ENCODE measurements at places on chromosomes 16 and 17.
A peak's percentile ranks its signal among the peaks of the same experiment; 100 is the strongest.

DNA sequence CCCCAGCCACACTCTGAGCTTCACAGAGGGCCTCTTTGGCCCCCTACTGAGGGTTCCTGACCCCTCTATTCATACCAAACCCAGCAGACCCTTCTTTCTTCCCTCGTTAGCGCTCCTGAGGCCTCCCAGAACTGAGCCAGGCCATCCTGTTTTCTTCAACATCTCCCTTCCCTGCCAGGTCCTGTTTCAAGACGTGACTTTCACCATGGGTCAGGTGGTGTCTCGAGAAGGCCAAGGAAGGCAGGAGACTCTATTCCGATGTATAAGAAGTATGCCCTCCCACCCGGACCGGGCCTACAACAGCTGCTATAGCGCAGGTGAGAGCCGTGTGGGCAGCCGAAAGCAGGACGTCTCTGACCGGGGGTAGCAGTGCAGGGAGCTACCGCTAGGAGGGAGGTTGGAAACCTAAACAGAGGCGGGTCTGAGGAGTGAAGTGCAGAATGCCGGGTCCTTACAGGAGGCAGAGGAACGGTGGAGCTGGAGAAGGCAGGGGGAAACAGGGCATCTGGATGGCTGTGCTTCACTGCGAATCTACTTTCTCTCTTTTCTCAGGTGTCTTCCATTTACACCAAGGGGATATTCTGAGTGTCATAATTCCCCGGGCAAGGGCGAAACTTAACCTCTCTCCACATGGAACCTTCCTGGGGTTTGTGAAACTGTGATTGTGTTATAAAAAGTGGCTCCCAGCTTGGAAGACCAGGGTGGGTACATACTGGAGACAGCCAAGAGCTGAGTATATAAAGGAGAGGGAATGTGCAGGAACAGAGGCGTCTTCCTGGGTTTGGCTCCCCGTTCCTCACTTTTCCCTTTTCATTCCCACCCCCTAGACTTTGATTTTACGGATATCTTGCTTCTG, 1.3 kb upstream of the SENP3 start:
- DNase-seq = peak; percentile 78

- no peak for DNase-seq
These were observed 926 bp upstream of the SHCBP1 start for GRCh38 chr16:46621934-46622676.

- no peak for DNase-seq
These were observed 152.5 kb downstream of the LGALS9B start for GRCh38 chr17:20314834-20315233.

DNA sequence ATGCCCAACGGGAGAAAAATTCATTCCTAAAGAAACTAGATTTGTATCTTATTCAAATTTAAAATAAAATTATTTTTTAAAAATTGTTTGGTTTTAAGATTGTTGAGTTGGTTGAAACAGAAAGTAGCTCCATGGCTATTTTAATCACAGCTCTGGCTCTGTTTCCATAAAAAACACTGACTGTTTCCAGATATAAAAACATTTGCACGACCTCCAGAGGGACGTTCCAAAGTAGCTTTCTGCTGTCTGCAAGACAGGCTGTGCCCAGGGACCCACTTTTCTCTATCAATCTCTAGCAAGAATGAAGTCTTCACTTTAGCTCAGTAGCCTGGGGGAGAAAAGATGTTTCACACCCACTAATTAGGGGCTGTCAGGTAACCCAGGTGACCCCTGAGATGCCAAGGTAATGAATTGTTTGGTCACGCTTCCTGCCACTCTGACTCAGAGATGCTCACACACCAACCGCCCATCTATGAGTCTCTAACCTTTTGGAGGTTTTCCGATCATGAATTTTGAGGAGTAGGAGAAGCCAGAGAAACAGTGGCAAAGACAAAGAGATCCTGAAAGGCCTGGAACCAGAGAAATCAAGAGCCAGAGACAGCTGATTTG, 220.1 kb upstream of the SOX9 start:
- DNase-seq = no peak

GRCh38 chr16:46836534-46837530, 5.9 kb upstream of the C16orf87 start:
- DNase-seq = no peak

DNA sequence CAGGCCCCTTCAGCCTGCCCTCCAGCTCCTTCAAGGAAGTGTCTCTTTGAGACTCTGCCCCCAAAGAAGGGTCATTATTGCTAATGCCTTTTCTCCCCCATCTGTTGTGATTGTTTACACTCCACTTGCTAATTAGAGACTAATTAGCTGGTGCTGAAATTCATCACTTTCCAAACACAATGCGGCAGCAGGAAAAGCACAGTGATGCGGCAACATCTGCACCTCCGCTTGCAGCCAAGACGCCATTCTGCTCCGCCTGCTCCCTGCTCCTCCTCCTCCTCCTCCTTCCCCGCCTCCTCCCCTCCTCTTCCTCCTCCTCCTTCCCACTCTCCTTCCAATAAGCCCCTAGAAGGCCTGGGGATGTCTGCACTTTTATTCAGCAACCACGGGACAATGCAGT, 110.5 kb downstream of the SDK2 start:
- no peak for DNase-seq

GRCh38 chr17:57522042-57523005, 222.8 kb downstream of the CCDC182 start:
- DNase-seq = no peak

DNA sequence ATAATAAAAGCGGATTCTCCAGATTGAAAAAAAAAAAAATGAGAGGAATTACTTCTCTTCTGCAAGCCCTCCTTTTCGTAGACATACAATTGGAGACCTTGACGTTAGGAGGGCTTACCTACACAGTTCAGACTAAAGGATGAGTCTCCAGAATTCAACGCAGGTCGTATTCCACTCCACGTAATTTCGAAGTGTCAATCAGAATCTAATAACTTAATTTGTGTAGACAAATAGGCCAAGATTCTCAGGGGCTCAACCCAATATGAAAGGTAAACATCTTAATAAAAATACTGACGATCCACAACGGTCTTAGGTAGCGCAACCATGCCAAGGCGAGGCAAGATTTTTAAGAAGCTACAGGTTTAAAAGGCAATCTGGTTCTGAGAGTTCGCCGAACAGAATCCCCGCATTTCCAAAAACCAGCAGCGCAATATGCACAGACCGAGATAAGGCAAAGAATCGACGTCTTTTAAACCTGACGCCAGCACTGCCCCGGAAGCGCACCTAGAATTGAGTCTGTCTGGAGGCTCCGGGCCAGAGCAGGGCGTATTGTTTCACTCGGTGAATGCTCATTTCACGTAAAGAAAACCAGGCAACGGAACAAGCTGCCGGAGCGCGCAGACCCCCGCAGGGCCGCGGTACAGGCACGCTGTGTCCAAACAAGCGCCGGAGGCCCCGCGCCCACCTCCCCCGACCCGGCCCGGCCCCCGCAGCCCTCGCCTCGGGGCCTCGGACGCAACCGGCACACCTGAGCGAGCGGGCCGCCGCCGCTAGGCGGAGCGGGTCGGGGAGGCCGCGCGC, 623 bp downstream of the MBTPS1 start:
- DNase-seq = no peak

- DNase-seq = no peak
These were observed 441.1 kb upstream of the MON1B start for GRCh38 chr16:76749780-76750375.

DNA sequence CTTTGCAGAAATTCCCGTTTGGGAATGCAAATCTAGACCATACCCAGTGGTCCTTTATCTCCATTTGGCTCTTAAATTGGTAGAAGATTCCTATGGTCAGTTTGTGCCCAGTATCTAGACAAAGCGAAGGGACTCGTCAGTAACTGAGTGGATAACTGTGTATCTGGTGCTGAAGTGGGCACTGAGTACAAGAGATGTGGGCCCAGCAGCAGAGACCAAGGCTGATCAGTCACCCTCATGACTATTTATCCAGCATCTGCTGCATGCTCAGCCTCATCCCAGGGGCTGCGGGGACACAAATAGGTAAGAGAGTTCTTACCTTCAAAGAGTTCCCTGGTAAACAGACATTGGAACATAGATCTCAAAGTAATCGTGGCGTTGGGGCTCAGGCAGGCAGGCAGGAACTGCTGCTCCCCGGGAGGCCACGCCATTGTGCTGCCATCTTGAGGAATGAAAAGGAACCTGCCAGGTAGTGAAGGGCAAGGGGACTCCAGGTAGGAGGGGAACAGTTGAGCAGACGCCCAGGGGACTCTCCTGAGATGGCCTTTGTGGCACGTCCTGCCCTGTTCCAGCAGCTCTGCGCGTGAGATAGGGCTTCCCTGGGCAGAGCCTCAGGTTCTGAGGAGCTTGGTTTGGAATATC, 10.3 kb downstream of the NT5M start:
- DNase-seq = peak; percentile 72

GRCh38 chr16:57541754-57542435, 548 bp upstream of the ADGRG5 start:
- peak; percentile 20 for DNase-seq

DNA sequence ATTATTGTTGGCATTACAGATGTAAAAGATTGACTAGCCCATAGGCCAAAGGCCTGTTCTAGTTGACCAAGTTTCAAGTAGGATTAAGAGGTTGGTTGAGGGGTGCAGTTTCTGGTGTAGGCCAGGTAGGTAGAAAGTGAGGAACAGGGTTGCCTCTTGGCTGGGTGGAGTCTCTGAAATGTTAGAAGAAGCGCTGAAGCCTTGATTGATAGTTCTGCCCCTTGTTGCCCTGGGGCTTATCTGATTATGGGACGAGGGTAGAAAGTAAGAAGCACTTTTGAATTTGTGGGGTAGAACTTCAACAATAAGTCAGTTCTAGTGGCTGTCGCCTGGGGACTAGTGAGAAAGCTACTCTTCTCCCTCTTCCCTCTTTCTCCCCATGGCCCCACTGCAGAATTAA, 6.2 kb downstream of the BCL6B start:
- DNase-seq = no peak

DNA sequence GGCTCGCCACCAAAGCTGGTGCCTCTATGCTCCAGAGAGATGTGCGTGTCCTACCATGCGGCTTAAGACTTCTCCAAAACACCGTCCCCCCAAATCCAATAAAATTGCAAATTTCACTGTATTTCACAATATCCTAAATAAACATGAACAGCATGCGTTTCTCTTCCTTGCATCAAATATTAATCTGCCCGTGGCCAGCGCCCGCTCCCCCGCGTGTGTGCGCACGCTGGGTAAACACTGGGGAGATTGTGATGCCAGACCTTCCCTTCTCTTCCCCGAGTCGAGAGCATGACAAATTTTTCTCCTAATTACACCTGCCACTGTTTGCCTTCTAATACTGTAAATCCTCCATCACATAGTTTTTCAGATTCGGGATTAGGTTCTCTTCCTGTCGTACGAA, 148.1 kb downstream of the MRM1 start:
- DNase-seq = no peak

DNA sequence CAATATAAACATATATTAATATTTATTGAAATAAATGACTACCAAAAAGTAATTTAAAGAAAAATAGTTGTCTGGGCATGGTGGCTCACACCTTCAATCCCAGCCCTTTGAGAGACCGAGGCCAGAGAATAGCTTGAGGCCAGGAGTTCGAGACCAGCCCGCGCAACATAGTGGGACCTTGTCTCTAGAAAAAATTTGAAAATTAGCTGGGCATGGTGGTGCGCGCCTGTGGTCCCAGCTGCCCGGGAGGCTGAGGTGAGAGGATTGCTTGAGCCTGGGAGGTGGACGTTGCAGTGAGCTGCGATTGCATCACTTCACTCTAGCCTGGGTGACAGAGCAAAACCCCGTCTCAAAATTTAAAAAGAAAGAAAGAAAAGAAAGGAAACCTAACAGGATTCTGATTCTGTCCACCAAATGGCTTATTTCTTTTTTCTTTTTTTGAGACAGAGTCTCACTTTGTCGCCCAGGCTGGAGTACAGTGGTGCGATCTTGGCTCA, 3.4 kb upstream of the BPTF start:
- no peak for DNase-seq

DNA sequence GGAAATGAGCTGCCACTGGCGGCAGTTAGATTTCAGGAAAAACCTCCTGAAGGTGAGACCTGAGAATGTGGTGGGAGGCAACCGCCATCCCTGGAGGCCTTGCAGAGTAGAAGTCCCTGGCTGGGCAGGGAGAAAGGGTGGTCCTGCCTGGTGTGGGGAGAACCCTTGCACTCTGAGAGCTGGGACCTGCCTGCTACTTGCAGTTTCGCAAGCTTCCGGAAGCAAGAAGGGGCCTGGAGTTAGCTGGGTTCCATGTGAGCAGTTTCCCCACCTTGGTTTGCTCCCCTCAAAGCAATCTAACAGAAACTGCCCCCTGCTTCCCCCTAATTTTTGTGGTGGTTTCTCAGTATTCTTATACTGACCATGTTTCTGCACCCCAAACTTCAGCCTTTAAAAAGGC, 6.5 kb downstream of the ZNF629 start:
- no peak for DNase-seq

DNA sequence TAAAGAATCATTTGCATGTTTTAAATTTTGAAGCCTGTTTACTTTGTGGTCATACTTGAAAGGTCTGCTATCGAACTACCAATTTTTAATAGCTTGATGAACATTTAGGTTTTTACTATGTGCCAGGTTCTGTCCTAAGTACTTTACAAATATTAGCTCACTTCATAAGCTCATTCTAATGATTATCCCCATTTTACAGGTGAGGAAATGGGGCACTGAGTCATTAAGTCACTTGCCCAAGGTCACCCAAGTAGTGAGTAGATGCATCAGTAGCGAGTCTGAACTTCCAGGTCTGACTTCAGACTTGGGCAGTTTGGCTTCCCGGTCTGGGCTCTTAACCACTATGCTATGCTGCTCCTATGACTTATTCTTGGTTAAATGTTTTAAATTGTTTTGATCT, 4.0 kb downstream of the NDEL1 start:
- no peak for DNase-seq

GRCh38 chr17:4980644-4981216, 6.7 kb downstream of the CAMTA2 start:
- DNase-seq = peak; percentile 43

DNA sequence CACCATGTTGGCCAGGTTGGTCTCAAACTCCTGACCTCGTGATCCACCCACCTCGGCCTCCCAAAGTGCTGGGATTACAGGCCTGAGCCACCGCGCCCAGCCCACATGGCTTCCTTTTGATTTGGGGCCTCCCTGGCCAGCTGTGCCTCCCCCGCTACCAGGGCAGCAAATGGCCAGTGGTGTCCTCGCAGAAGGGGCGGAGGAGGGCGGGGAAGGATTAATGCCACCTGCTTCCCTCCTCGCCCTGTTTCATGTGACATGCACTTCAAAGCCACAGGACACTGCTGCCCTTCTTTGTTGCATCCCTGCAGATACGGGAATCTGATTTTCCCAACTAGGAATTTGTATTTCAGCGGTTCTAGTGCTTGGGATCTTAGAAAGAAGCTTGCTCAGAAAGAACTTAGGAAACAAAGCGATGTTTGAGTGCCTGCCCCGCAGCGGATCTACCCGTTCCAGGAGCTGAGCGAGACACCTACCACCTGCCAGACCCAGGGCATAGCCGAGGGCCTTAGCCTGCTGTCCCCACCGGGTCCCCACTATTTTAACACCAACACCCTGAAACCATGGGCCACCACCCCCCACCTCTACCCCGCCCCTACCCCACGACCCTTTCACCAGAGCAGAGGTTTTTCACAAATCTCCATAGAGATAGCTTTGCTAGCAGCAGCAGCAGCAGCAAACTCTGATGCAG, 37.7 kb upstream of the CCDC182 start:
- DNase-seq = no peak
